Ovary (tissue), 10 donors: ENCODE measurements at places on chromosomes 4 and X. TPM values are rescaled to one million over a fixed set of nuclear protein-coding genes. Genes with fewer than 3 reads are reported as not detected.

- no peak for DNase-seq
Measured at GRCh38 chr4:7059662-7060061, 8.2 kb downstream of the GRPEL1 start.

DNA sequence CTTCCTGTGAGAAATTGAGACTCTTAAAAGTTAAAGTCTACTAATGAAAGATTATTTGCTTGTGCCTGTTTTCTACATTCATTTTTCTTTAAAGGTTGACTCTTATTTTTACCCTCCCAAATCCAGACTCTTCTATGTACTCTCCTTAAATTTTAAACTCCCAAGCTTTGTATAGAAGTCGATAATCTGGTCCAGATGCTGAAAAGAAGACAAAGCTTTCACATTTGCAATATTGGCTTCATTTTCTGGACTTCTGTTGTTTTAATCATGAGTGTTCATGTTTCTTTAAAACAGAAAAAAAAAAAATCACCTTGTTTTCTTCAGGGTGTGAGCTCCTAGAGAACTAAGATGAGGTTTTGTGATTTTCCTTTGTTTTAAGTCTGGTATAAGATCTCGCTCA, 53.2 kb upstream of the TBC1D14 start:
- no peak for DNase-seq

DNA sequence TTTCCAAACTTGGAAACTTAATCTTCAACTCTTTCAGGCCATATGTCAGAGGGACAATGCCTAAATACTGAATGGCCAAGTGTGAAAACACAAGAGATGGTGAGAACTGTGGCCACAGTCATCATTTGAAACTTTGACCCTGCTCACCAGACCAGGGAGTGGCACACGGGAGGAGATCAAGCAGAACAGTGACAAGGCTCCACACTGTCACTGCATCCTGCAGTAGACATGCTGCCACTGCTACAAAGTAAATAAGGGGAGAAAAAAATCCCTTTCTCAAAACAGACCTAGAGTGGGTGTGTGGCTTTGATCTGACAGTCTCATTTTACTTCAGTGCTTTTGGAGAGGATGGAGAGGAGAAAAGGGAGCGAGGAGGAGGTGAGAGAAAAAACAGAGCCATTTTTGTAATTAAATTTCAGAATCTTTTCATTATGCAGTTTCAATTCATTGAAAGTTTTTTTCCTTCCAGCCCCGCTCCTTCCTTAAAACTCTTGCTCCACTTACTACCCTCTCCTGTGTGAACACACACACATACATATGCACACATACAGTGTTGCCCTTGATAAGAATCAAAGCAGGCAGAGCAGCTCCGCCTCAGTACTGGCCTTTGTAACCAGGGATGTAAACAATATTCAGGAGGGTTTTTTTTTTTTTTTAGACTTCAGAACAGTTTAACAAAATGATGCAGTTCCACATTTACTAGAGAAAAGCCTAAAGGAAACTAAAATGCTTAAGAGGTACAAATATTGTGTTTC, 34.4 kb downstream of the NEXMIF start:
- no peak for DNase-seq

DNA sequence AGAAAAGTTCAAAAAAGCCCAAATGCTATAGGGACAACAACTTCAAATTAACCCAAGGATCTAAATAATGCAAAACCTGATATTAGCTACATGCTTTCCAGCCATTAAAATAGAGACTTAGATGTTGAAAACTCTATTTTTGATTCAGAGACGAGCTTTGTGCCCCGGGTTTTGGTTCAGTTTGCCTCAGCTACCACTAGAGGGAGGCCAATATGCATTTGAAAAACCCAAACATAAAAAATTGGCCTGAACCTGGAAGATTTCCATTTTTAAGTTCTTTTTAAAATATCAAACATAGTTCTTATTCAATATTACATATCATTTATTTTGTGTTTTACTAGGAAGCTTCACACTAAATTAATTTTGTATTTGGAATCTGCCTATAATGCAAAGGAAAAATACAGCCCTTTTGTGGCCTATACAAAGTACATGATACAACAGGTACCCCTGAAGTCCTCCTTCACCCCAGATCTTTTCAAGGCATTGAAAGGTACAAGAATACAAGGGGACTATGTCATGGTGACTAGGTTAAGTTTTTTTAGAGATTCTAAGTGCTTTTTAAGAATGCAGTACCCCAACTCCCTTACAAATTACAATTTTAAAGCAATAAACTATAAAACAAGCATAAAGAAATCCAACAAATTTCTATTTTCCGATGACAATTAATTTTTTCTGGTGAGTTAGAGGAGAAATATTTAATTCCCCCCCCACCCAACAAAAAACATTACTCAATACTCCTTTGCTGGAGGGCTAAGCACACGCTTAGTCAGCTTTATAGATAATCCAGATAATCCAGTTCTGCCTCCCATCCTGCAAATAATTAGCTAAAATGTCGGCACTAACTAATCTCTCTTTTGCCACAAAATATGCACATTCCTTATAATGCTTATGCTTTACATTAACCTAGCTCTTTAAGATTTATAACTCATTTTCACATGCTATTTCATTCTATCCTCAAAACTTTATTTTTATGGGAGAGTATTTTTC, 97.7 kb upstream of the PTPN13 start:
- DNase-seq = peak; percentile 39

DNA sequence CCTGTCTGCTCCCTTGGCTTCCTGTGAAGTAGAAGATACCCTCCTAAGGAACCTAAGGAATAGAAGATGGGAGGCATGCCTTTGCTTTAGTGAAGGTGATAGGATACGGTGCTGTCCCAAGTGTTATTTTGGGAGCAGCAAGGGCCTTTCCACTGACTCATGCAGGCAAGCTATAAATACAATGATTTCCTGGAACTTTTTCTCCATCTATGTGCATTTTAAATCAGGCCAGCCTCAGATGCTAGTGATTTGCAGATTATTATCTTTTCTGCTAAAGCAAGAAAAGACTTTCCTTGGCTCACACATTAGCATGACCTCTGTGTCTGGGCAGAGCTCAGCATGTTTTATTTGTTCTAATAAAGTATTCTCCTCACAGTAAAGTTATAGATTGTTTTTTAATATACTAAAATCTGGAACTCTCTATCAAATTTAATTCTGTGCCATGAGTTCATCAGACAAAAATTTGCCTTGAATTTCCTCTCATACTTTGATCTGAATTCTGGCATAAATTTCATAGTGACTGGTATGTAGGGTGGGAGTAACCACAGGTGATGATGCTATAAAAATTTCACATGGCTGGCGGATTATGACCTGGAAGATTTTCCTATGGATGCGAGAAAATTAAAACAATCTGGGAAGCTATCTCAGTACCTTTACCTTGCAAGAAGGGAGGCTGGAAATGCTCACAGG, 131.7 kb downstream of the REPS2 start:
- DNase-seq = no peak

Gene GPR34
- polyA plus RNA-seq = 3.5 TPM
